ENCODE measurements at places on chromosomes 1 and 21.

DNA sequence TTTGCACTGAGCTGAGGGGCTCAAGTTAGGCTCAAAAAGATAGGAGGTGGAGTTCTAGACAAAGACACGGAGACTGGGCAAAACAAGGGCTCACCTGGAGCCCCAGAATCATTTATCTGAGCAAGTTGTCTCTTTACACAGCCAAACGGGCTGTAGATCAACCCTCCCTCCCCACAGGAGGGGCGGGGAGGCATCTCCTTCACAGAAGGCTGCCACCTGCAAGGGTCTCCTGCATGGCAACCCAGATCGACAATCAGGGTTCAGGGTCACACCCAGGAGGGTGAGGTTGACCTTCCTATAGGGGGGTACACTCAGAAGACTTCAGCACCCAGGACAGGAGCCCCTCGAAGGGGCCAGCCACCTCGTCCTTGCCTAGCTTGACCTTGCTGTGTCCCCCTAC, 84.0 kb downstream of the CD247 start:
- no peak for DNase-seq

- DNase-seq, result no peak
Measured at GRCh38 chr1:11982010-11982392, 1.8 kb downstream of the MFN2 start.

- DNase-seq, result peak; percentile 54
Measured at GRCh38 chr1:23555986-23556634, 3.2 kb downstream of the ID3 start.

DNA sequence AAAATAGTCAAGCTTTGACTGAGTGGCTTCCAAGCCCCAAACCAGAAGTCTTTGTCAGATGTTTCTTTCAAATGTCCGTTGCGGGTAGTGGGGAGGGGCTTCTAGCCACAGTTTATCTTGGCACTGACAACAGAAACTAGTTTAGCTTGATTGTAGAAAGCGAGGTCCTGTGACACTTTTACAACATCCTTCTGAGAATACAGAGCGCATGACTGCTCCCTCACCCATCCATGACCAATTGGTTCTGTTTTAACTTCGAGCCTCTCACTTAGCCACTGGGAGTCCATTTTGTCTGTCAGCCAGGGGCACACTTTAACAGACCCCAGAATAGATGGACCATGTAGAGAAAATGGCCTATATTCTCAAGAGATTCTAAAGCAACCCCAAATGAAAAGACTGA, 199.2 kb upstream of the ST6GALNAC5 start:
- no peak for DNase-seq

- DNase-seq, result no peak
Measured at GRCh38 chr1:6939363-6939762, 154.1 kb downstream of the CAMTA1 start.

- no peak for DNase-seq
Measured at GRCh38 chr21:20627594-20627993, 370.6 kb upstream of the NCAM2 start.

DNA sequence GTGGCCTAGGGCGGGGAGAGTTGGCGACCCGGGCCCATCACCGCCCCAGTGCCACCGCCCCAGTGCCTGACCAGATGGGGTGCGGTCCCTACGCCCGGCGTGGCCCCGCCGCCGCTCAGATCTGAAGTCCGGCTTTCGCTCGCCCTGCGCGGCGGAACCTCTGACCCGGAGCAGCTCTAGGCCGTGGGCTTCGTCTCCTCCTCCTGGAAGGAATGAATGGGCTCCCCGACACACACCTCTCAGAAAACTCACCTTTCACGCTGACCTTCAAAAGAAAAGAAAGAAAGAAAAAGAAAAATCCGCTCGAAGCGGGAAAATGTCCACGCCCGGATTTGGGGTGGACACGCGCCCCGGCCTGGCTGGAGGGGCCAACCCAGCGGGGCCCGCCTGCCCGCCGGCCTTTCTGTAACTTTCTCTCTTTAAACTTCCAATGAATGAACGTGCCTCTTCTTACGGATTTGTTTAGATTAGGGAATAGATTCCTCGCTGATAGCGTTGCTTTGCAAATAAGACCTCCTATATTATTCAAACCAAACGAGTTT, 5.4 kb upstream of the SIM2 start:
- no peak for DNase-seq

GRCh38 chr1:156539818-156540355, 32.5 kb downstream of the IQGAP3 start:
- DNase-seq, result no peak
